ENCODE measurements at places on chromosomes 7 and 10.

GRCh38 chr10:13587391-13587790 lies 626 bp downstream of the PRPF18 start:
- no peak for DNase-seq

- DNase-seq = no peak
Observed at GRCh38 chr10:122618461-122619165, 58.1 kb downstream of the DMBT1 start.

- DNase-seq = no peak
Observed at GRCh38 chr7:9240001-9240400, 806.6 kb downstream of the NXPH1 start.

DNA sequence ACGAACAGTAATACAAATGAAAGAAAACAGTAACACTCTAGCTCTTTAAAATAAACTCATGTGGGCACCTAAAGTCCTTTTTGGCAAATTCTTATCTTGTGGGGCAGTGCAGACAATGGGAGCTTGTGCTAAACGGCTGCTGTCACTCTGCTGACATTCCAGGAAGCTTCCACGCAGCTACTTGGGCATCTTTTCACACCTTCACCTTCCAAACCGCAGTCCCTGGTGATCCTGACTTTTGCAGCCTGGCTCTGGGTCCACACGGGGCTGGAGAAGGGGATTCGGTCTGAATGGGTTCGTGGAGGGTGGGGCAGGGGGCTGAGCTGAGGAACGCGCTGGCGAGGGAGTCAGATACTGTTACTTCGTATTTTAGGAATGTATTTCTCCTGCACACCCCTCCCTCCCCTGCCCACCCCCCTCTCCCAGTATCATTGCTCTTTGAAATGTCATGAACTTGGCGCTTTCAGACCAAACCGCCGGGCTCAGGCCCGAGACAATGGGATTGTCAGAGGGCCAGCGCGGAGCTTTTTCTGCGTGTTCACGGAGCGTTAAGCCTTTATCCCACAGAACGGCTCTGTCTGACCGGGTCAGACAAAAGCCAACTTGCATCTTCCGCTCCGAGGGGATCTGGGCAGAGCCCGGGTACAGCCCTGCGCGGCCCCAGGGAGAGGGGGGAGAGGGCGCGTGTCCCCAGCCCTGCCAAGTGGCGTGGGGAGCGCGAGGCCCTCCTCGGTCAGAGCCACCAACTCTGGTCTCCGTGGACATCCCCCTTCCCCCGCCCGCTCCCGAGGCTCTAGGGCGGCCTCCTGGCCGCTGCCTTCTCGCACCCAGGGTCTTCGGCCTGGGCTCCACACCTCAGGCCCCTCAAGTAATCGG lies 76.7 kb upstream of the EN2 start:
- DNase-seq = no peak

DNA sequence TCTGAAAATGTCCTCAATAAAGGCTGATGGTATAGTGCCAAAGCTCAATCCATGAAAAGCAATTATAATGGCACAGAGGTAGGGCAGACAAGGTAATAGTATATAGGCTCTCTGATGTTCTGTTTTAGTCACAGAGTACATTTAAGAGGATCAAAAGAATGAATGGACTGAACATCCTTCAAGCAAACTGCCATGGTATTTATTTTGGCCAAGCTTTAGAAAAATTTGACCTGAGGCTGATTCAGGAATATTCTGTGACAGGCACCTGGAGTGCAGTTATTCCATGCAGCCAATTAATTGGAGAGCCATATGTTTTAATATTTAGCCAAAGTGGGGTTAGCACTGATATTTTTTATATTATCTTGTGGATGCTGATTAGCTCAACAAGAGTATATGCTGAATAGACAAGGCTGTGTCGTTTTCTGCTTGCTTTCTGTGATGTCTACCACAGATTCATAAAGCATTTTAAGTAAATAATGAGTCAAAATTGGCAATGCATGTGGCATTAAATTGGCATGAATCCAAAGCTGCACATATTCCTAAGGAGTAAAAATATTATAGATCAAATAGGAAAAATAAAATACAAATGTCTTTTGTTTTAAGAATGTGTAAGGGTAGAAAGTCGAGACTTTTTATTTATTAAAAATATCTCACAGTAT lies 177.4 kb downstream of the PCLO start:
- no peak for DNase-seq

- no peak for DNase-seq
Observed at GRCh38 chr7:36204929-36205635, 52.0 kb downstream of the EEPD1 start.

- no peak for DNase-seq
Observed at GRCh38 chr10:79360499-79361342, 13.5 kb downstream of the PPIF start.

DNA sequence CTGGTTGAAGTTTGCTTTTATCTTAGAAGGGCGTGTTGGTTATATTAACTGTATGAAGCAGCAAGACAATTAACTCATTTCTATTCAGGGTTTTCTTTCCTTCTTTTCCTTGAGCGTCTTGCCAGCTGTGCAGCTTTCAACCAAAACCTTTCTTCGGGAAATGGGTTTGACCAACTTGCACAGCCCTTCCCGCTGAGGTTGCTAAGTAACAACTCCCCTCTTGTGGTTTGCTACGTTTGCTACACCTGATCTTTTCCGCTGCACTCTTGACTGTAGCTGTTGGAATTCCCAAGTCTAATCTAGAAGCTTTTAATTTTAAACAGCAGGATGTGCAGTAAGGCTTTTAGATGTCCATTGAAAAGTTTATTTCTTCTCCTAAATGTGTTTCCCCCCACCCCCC lies 116.9 kb downstream of the CDCA7L start:
- DNase-seq = no peak

DNA sequence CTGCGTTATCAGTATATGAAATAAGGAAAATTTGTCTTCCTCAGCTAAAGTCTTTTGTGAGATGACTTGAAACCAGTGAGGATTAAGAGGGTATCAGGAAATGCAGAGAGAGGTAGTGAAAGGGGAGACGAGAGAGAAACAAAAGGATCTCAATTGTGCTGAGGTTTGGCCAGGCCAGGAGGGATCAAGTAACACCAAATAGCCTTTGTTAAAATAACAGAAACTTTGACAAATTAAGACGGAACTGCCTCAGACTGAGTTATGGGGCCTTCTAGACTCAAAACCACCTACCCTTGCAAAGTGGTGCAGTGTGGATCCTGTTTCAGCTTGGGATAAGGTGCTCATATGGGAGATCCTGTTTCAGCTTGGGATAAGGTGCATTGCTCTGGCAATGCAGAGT lies 263.1 kb downstream of the CREB5 start:
- DNase-seq = no peak

DNA sequence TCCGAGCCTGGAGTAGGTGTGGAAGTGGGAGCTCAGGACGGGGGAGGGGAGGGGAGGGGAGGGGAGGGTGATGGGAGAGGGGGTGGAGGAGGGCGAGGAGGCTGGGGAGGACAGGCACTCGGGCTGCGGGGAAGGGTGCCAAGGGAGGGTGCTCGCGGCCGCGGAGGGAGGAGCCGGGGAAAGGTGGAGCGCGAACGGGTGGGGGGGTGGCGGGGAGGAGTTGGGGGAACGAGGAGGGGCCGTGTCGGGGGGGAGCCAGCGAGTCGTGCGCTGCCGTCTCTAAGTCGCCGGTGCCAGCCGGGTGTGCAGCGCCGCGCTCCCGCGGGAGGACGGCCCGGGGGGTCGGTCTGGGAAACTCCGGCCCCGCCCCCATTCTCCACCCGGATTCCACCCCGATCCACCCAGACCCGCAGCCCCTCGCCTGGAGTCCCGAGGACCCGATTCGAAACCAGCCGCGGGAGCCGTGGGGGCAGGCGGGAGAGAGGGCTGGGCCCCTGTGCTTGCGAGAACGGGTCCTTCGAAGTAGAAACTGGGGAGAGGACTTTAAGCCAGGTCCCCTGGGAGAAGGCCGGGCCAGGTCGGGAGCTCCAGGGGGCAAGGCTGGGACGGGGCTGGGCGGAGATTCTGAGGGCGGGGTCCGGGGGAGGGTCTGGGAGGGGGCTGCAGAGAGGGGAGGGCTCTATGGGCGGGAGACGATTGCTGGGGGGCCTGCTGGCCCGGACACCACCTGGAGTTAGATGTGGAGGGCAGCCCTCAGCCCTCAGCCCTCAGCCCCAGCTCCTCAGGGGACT lies at the start of gene ZNF467:
Gene ZNF467 (minus strand): TSS at position 143 of the 791 bp plus-strand sequence. CDS start 2,556 bp downstream, outside the sequence.
- peak; percentile 49 for DNase-seq

DNA sequence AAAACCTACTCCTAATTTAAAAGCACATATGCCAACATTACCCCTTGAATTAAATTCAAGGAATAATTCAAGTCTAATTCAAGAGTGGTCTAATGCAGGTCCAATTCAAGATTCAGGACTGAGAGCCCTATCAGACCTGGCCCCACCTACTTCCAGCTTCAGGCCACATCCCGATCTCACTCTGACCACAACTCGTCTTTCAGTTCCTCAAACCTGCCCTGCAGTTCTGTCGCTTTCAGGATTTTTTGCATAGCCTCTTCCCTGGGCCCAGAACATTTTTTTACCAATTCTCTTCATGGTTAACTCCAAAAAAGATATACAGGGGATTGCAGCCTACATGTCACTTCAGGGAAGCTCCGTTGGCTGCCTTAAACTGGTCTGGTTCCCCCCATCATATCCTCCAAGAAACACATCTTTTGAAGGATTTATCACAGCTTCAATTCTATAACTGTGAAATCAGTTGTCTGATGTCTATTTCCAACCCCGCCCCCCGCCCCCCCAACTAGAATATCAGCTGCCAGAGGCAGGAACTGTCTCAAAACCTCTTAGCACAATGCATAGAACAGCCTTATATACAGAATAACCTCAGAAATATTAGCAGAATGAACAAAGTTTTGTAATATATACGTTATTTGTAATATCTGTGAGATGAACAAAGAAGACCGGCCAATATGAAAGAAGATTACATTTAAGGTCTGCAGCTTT lies 20.8 kb downstream of the CCDC6 start:
- DNase-seq = no peak

DNA sequence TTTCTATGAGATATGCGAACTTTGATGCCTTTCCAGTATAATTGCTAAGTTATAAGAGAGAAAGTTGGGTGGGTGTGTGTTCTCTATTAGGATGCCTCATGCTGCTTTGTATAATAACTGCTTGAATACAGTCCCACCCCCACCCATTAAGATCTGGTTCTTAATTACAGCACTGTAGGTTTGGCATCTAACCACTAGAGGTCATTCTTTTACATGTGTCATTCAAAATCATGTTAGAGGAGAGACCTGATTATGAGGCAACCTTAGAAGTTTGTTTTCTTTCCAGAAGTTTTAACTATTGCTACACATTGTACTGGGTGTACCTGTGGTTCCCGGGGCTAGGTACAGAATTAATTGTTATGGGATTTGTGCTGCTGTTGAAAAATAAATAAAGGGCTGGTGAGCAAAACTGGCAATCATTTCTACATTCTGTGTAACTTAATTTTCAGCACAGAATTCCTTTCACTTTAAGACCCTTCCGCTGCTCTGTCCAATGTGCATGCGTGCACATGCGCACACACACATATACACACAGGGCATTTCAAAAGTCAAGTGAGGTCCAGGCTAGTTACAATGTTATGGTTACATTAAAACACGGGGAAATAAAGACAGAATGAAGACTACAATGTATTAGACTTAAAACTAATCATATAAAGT lies 1156.3 kb downstream of the SORCS3 start:
- no peak for DNase-seq

DNA sequence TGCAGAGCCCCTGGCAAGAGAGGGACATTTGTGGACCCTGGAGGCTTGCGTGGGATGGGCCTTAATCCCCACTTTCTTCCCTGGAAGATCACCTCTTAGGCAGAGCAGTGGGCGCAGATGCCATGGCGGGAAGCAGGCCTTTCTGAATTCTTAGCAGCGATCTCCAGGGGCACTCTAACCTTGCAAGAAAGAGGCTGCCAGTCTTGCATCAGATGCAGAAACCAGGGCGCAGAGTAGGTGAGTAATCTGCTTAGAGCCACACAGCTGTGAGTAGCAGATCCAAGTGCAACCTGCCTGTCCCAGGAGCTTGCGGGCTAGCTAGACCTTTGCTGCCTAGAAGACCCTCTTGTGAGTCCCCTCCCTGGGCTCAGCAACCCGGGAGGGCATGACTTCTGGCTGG lies 40.0 kb downstream of the KCTD7 start:
- DNase-seq = no peak

- DNase-seq = no peak
Observed at GRCh38 chr7:130398526-130399090, 18.3 kb downstream of the CPA1 start.

GRCh38 chr7:7323352-7323751 lies 141.0 kb downstream of the C1GALT1 start:
- DNase-seq = no peak

DNA sequence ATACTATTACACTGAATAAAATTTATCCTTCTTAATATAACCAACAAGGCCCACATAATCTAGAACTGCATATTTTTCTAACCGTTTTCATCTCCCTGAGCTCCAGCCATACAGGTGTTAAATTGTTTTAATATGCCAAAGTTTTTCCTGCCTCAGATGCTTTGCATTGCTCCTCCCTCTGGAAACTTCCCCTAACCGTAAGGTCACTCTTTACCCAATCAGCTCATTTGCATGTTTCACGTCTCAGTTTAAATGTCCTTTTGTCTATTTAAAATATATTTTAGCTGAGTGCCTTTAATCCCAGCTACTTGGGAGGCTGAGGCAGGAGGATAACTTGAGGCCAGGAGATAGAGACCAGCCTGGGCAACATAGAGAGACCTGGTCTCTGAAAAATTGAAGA lies 228.5 kb downstream of the ADK start:
- no peak for DNase-seq

DNA sequence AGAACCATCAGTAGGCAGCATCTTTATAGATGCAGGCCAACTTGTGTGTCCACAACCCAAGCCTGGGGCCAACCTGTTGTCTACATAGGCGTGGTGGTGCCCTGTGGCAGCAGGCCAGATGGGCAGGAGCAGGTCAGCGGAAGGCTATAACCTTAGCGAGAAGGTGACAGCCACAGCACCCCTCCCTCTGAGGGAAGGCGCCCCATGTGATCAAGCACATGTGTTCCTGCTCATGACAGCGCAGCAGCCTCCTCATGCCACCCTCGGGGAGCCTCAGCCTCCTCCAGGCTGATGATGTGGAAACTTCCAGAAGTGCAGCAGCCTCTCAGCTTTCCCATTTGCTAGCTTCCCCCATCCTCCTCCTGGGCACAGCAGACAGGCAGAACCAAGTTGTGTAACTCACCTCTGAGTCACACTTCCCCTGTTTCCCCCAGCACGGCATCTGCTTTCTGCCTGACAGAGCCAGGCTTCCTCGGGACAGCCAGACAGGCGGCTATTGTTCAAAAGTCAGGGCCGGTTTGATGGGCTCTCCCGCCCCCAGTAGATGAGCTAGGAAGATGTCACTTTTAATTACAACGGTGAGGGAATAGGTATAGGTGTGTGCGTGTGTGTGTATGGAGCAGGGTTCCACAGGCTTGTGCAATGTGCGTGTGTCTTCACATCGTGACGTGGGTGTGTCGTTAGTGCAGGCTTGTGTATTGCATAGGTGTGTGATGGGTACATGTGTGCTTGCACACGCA lies 312.0 kb upstream of the ZMIZ1 start:
- no peak for DNase-seq

Data from activated T-cell treated with anti-CD3 and anti-CD28 coated beads for 1 hour (primary cell).